ENCODE measurements at places on chromosomes 6 and 20. TPM values are rescaled to one million over a fixed set of nuclear protein-coding genes. Genes with fewer than 3 reads are reported as not detected.

DNA sequence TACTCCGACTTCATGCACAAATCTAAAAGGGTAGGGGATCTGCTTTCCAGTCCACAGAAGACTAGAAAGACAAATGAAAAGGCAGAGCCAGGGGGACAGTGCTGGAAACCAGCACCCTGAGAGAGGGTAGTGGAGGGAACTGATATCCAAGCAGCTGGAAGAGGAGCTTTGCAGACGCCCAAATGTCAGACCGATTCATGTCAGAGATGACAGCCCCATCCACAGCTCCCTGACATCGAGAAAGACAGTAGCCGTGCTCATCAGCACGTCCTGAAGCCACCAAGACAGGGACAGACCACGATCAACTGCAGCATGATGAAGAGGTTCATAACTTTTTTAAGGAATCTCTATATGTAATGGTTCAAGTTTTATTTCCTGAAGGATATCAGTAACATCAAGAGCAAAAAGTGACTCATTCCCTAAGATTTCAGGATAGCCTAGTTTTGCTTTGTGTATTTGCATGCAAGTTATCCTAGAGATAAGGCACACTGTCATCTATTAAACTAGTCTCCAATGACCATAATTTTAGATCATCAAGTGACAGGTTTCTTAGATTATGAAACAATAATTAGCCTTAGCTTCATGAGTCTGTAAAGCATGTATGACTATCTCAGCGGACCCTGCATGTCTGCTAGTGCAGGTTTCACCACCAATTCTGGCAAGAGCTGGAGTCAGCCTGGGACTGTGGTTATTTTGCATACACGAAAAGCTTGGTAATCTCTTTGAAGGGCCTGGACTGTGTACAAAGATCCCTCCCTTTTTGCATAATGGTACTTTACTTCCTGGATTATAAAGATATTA lies 43.0 kb downstream of the PRDM1 start:
- no peak for DNase-seq

DNA sequence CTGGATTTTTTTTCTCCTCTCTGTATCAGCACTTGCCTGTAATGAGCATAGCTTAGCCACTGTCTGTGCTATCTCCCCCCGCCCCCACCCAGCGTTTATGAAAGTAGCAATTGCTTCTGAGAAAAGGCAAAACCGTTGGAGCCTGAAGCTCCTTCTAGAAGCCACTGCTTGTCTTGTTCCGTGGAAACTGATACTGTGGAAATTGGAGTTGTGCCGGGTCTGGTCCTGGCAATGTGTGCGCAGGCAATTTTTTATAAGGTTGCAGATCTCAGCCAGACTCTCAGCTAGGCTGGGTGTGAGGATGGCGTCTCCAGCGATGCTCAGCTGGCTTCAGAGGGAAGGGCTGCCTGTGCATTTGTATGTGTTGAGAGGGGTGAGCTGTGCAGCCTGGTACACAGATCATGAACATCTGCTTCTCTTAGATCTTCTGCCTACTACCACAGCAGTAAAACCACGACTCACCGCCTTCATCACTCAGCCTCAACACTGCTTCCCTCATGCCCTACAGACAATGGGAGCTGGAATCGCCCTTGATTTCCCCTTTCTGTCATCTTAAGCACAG lies 72.4 kb upstream of the GTSF1L start:
- DNase-seq = no peak

DNA sequence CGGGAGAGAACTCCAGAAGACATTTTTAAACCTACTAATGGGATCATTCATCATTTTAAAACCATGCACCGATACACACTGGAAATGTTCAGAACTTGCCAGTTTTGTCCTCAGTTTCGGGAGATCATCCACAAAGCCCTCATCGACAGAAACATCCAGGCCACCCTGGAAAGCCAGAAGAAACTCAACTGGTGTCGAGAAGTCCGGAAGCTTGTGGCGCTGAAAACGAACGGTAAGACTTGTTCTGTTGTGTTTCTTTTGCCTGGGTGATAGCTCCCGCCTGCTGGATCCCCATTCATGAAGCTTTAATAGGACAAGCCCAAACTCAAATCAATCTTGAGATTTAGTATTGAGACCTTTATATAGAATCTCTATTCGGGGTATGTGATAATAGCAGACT lies 4.2 kb downstream of the TNFAIP3 start:
- no peak for DNase-seq

- no peak for DNase-seq
Observed at GRCh38 chr20:15098351-15098750, 760.9 kb upstream of the FLRT3 start.

PFDN4 gene
- total RNA-seq = 40.0 TPM

CRIP3 gene
- total RNA-seq = 1.00 TPM

ZNF831 gene
- 0.37 TPM for total RNA-seq

PPIL4 gene
- total RNA-seq = 25.1 TPM

Data from posterior vena cava (tissue), 2 donors.